Activated CD4-positive, alpha-beta memory T cell treated with anti-CD3 and anti-CD28 coated beads for 36 hours (primary cell): ENCODE measurements at places on chromosomes 7 and 10. TPM values are rescaled to one million over a fixed set of nuclear protein-coding genes. Genes with fewer than 3 reads are reported as not detected.
A peak's percentile ranks its signal among the peaks of the same experiment; 100 is the strongest.

GRCh38 chr7:42017349-42017986 is 219.5 kb downstream of the GLI3 start:
- no peak for DNase-seq
- no peaks in the 10 kb centered on the region for H3K4me1 ChIP-seq
- no peak overlapping the region for H3K4me3 ChIP-seq
- no peaks in the 10 kb centered on the region for H3K36me3 ChIP-seq
- H3K27ac ChIP-seq: no peak overlapping the region
- H3K27me3 ChIP-seq: peaks cover 14% of the 10 kb centered on the region

The PAX4 gene
- not detected for total RNA-seq

The TRPV5 gene
- not detected for total RNA-seq

- no peaks in the 10 kb centered on the region for H3K36me3 ChIP-seq
- no peak overlapping the region for H3K4me3 ChIP-seq
- no peaks in the 10 kb centered on the region for H3K4me1 ChIP-seq
- no peak for DNase-seq
- H3K27me3 ChIP-seq: peaks cover 3% of the 10 kb centered on the region
Measured at GRCh38 chr7:51154201-51154600, 162.4 kb downstream of the COBL start.

- H3K27me3 ChIP-seq: peaks cover 24% of the 10 kb centered on the region
- no peak for DNase-seq
- no peaks in the 10 kb centered on the region for H3K4me1 ChIP-seq
- no peak overlapping the region for H3K27ac ChIP-seq
- no peaks in the 10 kb centered on the region for H3K36me3 ChIP-seq
Measured at GRCh38 chr10:124384172-124384571, 34.6 kb downstream of the OAT start.

- peaks cover 23% of the 10 kb centered on the region for H3K36me3 ChIP-seq
- H3K4me3 ChIP-seq: no peak overlapping the region
- H3K27ac ChIP-seq: peak overlapping the region; percentile 51
- DNase-seq: no peak
- H3K27me3 ChIP-seq: no peaks in the 10 kb centered on the region
Measured at GRCh38 chr7:2237109-2237602, 4.4 kb upstream of the MAD1L1 start.

DNA sequence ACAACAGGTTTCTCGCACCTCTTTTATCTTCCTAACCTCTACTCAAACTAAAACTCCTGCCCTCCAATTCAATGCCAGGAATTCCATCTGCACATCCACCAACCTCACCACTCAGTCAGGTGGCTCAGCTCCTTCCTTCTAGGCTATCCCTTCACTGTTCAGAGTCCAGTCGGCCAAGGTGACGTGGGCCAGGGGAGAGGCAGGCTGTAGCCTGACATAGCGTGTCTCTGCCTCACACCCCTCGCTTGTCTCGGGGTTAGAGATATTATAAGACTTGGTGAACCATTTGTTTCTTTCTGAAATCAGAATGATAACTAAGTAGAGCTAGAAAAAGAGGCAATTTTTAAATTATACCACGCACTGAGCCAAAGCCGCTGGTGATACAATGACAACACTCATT is 31.1 kb downstream of the HIPK2 start:
- DNase-seq: no peak
- no peak overlapping the region for H3K4me3 ChIP-seq
- no peaks in the 10 kb centered on the region for H3K36me3 ChIP-seq
- no peaks in the 10 kb centered on the region for H3K27me3 ChIP-seq

DNA sequence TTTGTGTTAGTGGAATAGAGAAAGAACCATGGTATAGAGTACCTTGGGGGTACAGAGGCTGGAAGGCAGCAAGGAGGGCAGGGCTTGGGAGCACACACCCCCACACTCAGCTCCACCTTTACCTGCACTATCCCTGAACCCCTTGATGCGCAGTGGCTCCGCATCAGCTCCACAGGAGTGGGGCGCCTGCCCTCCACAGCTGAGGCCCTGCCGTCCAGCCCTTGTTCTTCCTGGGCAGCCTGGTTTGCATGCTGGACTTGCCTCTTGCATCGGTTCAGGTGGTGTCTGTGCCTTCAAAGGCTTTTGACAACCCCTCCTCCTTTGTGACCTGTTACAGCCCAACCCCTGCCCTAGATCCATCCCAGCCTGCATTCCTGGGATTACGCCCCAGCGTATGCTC is 52.6 kb upstream of the ZNF32 start:
- no peaks in the 10 kb centered on the region for H3K36me3 ChIP-seq
- H3K4me1 ChIP-seq: no peaks in the 10 kb centered on the region
- no peak for DNase-seq

- no peak overlapping the region for H3K27ac ChIP-seq
- no peaks in the 10 kb centered on the region for H3K36me3 ChIP-seq
- peaks cover 7% of the 10 kb centered on the region for H3K4me1 ChIP-seq
- no peaks in the 10 kb centered on the region for H3K27me3 ChIP-seq
- no peak overlapping the region for H3K4me3 ChIP-seq
- no peak for DNase-seq
Measured at GRCh38 chr10:30818854-30819253, 189.3 kb upstream of the LYZL2 start.
